ENCODE measurements at places on chromosomes 4 and X.

GRCh38 chr4:88737307-88737941 lies 39.8 kb upstream of the NAP1L5 start:
- no peak for DNase-seq

GRCh38 chr4:36313301-36313700 lies 31.9 kb downstream of the DTHD1 start:
- DNase-seq = no peak

- DNase-seq = no peak
These were observed 69.7 kb upstream of the NUDT6 start for GRCh38 chr4:122992057-122992456.

- no peak for DNase-seq
These were observed 31.9 kb downstream of the CPEB2 start for GRCh38 chr4:15034071-15034764.

DNA sequence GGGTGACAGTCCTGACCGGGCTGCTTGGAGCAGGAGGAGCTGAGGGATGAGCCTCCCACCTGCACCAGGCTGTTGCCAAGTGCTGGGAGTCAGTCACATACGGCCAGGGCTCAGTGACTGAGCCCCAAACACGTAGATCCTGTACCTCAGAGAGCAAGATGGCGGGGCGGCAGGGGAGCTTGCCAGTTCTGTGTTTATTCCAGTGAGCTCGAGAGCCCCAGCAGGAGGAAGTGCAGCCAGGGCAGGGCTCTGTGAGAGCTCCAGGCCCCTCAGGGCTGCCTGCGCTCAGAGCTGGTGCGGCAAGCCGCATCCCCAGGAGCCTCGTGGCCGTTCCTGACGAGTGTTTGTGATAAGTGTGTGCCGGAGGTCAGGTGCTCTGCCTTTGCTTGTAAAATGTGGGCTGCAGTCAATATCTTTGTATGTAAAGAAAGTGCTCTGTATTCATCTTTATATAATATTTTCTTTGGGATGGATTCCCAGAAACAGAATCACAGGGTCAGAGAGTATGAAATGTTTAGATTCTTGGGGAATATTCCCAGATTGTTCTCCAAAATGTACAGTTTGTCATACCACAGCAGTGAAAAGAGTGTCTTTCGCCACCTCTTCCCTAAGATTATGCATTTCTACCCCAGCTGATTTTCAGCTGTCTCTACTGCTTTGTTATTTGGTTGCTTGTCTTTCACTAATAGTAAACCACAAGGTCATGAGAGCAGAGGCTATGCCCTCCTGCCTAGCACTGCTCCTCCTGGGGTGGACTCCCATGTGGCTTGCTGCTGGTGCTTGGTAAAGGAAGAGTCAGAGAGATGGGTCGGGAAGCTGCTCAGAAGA lies 50.3 kb downstream of the NELFA start:
- DNase-seq = no peak

DNA sequence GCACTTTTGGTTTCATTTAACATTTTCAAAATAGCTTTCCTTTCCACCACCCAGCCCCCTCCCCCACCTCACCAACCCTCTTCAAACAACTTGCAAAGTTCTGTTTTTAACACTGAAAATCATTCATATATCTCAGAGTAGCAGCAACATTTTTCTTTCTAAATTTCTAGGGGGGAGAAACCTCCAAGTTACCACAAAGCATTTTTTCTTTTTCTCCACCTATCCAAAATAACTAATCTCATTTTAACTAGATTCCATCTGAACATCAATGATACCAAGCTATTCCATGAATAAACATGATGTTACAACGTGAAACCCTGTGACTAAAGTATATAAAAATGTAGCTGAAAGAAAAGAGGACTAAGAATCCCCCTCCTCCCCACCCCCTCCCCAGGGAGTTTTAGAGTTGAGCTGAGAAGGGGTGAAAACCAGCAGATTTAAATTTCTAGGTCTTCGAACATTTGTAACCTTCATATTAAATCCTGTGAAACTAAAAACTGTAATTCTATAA lies 5.2 kb downstream of the LDB2 start:
- no peak for DNase-seq

DNA sequence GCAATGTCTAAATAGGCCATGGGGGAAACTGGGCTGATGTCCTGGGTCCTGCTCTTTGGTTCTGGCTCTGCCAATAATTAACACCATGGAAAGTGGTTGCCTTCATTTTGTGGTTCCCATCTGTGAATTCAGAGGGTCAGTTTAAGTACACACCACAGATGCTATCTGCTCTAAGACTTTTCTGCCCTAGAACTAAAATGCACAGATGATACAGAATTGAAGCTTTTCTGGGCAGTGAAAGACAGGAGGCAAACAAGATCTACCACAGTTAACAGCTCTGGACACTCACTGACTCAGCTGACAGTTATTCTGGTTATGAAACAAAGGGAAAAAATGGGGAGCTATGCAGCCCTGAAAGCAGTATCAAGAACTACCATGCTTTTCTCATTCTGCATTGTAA lies 37.3 kb downstream of the APBB2 start:
- DNase-seq = no peak

DNA sequence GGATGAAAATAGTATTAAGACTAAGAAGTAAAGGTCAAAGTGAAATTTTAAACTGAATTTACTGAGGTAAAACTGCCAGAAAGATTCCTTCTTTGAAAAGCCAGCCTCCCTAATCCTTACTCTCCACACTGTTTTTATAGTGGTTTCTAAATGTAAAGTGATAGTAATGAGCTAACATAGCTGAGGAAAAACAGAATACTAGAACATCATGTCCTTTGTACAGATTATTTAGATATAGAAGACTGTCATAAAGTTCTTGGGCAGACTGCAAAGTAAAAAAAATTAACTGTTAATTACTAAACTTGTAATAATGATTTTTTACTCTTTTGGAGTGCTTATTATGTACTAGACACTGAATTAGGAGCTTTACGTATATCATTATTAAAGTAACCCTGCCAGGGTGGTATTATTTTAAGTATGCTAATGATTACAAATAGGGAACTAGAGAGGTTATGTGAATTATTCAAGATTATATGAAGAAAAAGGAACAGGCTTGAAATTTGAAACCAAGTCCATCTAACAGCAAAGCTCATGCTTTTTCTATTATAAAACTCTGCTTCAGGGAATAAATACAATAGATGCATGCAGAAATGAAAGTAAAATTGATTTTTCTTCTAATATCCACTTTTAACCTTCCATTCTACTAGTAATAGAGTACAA lies 150.5 kb downstream of the TBCK start:
- DNase-seq = no peak

DNA sequence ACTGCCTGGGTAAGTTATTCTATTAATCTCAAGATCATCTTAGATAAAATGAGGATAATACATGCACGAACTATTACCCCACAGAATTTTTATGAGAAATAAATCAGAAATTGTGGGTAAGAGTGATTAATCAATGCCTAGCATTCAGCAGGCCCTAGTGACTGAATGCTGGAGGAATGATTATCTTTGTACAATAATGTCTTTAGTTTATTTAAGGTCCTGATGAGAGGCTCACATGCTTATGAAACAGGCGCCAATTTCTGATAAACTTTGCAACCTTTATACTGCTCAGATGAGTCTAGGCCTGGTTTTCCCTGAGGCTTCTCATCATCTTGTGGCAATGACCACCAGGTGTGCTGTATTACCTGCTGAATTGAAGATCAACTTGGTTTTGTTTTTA lies 27.8 kb upstream of the BMP2K start:
- DNase-seq = no peak

- no peak for DNase-seq
These were observed 17.9 kb downstream of the STK26 start for GRCh38 chrX:132041015-132041414.

GRCh38 chr4:89894649-89895550 lies at the start of gene MMRN1:
TSS of gene MMRN1 (plus strand) at chr4:89894854. CDS start at chr4:89894972, 118 bp downstream.
- DNase-seq = no peak

GRCh38 chr4:120066517-120067340 lies at the start of gene MAD2L1:
TSS of gene MAD2L1 (minus strand) at chr4:120066848. CDS start at chr4:120066734, 114 bp downstream.
- peak; percentile 96 for DNase-seq

DNA sequence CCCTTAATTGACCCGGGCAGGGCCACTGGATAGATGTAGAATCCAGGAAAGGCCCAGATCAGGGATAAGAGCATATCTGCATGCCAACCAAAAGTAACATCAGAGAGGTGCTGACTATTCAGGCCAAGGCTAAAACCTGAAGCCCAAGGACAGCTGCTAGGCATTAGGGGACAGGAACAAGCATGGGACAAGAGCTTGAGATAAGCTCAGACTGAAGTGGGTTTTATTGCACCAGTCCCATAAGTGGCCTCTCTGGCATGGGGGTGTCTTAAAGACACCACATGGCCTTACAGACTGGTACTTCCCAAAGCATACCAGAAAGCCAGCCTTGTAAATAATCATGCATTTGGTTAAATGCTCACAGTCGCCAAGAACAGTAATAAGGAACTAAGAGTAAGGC lies 376.1 kb downstream of the FBXW7 start:
- no peak for DNase-seq

- DNase-seq = no peak
These were observed 40.5 kb upstream of the NKX1-1 start for GRCh38 chr4:1446502-1447386.

- DNase-seq = no peak
These were observed 140.3 kb downstream of the NAA11 start for GRCh38 chr4:79185526-79186045.

GRCh38 chrX:111284631-111285293 lies 14.5 kb upstream of the CAPN6 start:
- DNase-seq = no peak

DNA sequence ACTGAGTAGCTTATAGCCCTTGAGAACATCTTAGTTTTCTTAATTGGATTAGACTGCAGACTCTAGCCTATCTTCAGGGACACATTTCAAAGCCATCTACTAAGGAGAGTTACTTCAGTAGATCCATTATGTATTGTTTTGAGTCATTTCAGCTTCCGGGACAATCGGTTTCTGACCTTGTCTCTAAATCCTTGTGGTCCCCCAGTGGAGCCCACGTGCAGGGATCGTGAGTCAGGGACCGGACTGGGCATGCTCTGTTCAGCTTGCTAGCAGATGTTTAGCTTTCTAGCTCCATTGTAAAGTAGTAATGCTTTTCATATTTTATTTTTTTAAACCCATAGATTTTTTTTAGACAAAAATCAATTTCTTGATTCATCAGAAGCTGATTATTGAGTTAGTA lies 211.9 kb upstream of the PRPS2 start:
- no peak for DNase-seq

GRCh38 chr4:76784237-76784636 lies 113.7 kb downstream of the SOWAHB start:
- DNase-seq = no peak

- no peak for DNase-seq
These were observed 18.4 kb upstream of the STAG2 start for GRCh38 chrX:123943074-123943473.

GRCh38 chrX:17038681-17039161 lies 92.3 kb downstream of the REPS2 start:
- no peak for DNase-seq

DNA sequence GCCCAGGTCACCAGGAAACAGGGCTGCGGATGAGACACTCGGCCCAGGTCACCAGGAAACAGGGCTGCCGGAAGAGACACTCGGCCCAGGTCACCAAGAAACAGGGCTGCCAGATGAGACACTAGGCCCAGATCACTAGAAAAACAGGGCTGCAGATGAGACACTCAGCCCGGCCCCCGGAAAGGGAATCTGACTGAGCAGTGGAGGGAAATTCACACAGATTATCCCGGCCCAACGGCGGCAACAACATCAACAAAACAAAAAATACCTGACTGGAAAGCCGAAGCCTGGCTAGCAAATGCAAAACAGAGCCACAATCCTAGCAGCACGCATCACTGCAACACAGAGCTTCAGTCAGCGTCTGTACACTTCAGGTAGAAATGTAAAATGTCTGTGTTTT lies 20.7 kb downstream of the AFAP1 start:
- no peak for DNase-seq

DNA sequence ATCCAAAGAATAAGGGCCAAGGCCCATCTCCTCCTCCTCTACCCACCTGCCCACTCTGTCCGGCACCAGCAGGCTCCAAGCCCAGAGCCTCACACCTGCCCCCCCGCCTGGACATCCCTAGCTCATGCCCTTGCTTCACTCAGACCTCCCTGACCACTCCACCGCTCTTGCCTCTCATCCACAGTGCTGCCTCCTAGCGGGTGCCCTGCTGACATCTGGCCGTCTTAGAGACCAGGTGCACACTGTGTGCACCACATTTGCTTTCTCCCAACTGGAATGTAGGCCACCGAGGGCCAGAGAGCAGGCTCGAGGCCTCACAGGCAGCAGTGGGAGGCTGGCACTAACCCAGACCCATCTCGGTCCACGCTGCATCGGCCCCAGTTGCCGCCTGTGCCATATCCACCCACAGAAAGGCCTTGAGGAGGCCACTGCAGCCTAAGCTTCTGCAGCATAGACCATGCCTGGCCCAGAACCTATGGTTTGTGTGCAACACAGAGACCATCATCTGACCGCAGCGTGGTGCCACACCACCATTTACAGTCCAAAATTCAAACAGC lies 13.5 kb downstream of the LETM1 start:
- DNase-seq = no peak

DNA sequence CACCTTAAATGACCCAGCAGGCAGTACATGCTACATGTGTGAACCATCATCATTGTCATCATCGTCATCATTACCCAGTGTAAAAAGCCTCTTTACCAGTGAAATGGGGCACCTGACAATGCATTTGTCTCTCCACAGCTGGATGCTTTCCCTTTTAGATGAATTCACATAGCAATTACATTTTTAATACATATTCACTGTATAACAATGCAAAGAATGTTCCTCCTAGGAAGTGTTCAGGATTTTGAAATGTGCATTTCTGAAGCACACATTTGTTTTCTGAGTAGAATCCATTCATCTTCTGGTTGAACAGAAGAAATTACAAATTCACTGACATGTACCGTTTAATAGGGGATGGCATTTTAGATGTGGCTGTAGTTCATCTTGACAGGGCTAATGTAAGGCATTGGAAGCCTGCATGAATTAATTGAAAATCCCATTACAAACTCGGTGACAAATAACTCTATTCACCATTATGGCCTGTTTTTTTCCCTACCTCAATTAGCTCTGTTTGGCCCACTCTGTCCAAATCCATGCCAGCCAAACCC lies 111.1 kb downstream of the SH3RF1 start:
- no peak for DNase-seq

DNA sequence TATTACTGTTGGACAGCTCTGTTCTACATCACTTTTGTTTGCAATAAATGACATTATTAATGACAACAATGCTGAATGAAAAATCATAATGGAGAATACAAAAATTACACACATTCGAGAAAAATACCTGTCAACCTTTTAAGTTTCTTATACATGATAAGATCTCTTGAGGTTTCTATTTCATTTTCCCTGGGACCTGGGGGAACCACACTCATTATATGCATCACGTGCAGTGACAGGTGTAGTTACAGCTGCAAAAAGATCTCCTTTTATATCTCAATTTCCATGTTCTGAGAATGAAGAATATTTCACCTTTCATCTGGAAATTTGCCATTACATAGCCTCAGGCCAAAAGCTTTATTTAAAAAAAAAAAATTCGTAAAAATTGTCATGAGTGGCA lies 1347.0 kb upstream of the AGA start:
- no peak for DNase-seq

DNA sequence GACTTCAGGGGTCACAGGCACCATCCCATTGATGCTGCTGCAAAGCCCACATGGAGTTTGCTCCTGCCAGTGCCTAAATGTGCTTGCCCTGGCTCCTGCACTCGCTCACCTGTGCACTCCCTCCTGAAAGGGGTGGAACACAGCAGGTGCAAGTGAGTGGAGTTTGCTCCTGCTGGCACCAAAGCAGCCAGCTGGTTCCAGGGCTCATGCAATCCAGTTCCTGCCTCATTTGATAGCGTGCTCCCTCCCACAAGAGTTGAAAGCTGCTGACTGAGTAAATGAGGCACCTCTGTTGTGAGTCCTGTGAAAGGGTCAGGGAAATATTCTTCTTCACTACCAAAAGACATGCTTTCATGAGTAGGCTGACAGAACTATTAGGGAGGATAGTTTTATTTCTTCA lies 30.5 kb downstream of the CXCL8 start:
- DNase-seq = no peak

All from NCI-H1930 (cell line).